Forelimb muscle (tissue), 1 donor: ENCODE measurements at places on chromosomes 2 and 18. TPM values are rescaled to one million over a fixed set of nuclear protein-coding genes. Genes with fewer than 3 reads are reported as not detected.
A peak's percentile ranks its signal among the peaks of the same experiment; 100 is the strongest.

GRCh38 chr2:23483791-23484190 is 98.8 kb downstream of the KLHL29 start:
- DNase-seq, result no peak

DNA sequence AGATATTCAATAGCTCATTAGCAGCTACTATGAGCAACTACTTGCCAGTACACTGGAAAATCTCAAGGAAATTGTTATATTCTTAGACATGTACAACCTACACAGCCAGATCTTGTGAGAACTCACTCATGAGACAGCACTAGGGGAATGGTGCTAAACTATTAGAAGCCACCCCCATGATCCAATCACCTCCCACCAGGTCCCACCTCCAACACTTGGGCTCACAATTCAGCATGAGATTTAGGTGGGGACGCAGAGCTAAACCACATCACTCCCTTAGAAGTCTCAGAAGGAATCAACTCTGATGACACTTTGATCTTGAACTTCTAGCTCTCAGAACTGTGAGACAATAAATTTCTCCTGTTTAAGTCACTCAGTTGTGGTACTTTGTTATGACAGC is 418.3 kb upstream of the SPHKAP start:
- no peak for DNase-seq

PCARE gene
- polyA plus RNA-seq, result 0.25 TPM

GRB14 gene
- 1.3 TPM for polyA plus RNA-seq

SMARCAL1 gene
- 18.9 TPM for polyA plus RNA-seq

BUB1 gene
- 7.1 TPM for polyA plus RNA-seq

- DNase-seq, result no peak
Observed at GRCh38 chr2:191941376-191941929, 94.6 kb upstream of the CAVIN2 start.

- DNase-seq, result no peak
Observed at GRCh38 chr2:99106913-99107312, 34.6 kb upstream of the C2orf15 start.

KIF5C gene
- polyA plus RNA-seq, result 1.6 TPM

ZDBF2 gene
- 11.0 TPM for polyA plus RNA-seq

DNA sequence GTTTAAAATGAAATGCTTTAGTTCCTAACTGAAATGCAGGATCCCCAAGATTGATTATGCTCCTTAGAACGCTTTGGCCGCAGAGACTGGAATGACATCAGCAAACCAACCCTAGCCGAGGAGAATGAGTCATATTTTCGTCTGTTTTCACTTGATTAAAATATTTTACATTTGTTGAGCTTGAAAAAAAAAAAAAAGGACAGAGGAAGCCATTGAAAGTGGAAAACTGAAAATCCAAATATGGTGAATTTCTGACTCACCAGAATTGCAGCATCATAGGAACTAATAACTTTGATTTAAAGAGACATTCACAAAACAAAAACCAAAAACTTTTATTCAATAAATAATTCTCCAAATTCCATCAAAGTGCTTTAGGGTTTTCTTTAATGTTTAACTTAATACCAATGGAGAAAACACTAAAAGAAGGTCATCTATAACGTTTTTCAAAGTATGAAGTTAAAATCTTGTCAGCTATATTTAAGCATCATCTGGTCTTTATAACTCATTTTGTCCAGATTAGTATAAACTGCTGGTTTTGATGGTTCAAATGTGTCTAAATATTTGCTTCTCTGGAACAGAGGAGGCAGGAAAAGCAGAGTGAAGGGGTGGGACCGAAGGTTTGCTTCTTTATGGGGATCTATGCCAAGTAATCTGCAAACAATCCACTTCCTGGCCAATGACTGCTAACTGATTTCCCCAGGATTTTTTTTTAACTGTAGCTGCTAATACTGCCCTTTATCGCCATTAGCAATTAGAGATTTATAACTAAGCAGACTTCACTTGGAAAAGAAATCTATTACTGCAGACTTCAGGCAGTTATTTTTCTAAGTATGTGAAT is 30.9 kb upstream of the COL5A2 start:
- DNase-seq, result peak; percentile 92

DNA sequence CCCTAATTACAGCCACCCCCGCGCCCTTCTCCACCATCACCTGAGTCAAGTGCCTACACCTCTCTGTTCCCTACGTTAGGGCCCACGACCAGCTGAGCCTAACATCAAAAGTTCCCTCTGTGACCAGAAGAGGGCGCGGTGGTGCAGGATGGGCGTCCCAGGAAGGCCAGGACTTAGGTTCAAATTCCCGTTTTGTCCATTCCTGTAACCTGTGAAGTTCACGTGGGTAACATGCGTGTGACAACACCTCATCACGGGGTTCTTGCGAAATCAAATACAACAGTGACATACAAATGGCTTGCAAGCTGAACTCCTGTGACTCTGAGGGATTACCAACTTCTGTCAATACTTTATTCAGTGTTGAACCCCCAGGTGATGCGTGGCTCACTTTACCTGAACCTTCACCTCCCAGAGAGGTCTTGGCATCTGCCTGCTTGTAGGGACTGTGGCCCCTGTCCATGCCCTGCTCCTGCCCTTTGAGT is 207.9 kb downstream of the ARL4C start:
- DNase-seq, result no peak

DNA sequence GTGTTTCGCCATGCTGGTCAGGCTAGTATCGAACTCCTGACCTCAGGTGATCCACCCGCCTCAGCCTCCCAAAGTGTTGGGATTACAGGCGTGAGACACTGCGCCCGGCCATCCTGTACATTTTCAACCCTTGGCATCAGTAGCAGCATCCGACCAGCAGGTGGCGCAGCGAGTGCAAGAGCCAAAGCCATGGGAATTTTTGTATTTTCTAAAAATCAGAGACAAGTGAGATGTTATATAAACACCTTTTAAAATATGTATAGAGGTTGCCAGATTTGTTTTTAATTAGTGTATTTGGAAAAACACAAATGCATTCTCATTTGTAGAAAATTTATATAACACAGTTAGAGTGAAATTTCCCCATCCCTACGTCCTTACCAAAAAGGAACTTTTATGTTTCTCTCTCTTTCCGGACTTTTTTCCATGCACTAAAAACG is 36.8 kb downstream of the MOGAT1 start:
- DNase-seq, result no peak

DNA sequence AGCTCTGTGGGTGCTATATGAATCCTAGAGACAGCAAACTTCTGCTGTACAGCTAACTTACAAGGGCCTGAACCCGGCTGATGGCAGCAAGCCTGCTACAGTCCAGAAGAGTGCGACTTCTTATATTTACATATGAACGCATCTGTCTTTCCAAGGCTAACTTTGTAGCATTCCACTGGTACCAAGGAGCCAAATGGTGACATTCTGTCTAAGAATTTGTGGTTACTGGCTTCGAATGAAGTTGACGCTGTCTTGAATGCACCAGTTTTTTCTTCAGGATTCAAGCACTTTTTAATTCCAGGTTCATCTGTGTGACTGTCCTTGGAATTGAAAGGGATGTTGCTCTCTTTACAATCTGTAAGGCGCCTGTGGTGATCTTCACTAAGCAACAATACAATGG is 42.4 kb downstream of the THUMPD2 start:
- no peak for DNase-seq

GPC1 gene
- polyA plus RNA-seq, result 97.8 TPM

DNA sequence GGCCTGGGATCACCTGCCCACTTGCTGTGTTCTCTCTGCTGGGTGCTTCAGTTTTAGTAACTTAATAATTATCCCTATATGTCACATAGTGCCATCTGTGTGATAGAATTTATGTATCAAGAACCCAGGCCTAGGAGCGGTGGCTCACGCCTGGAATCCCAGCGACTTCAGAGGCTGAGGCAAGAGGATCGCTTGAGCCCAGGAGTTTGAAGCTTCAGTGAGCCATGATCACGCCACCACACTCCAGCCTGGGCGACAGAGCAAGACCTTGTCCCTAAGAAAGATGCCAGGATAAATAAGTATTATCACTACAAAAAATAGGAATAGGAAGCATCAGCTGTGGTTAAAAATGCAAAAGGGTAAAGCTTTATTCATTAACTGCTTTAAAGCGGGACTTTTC is 240.8 kb downstream of the FAM210A start:
- no peak for DNase-seq

- DNase-seq, result no peak
Observed at GRCh38 chr2:9093324-9093723, 89.8 kb upstream of the MBOAT2 start.

CNRIP1 gene
- 20.1 TPM for polyA plus RNA-seq

DNA sequence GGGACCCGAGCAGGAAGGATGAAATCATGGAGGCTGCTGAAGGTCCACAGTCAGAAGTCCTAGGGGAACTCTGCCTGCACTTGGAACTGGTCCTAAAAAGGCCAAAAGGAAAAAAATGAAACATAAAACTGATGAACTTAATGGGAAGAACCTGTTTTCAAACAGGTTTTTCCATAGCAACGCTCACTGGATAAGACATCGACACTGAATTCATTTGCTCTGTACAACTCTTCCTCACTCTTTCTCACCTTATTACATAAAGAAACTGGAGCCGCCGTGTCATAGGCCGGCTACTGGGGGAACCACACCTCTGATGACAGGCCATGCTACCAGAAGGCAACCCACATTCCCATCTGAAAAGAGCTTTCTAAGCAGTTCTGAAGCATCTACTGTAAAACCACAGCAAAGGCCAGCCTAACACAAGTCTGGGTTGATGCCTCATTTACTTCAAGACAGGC is 83.6 kb downstream of the FARSB start:
- no peak for DNase-seq

- no peak for DNase-seq
Observed at GRCh38 chr2:140580532-140581151, 1550.2 kb downstream of the LRP1B start.

DNA sequence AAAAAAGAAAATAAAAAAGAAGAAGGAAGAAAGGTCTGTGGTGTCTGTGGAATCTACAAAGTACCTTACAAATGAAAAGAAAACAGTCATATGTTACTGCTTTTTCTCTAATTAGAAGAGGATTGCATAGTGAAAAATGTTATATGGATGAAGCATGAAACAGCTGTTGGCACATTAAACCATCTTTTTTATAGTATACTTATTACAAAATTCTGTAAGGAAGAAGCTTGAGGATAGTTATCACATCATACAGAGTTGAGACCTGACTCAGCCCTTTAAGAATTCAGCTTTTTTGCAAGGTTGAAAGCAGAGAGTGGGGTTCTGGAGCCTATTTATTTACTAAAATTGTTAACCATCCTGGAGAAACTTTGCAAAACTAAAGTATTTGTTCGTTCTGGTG is 222.7 kb downstream of the PHLPP1 start:
- DNase-seq, result no peak

LIPG gene
- 4.4 TPM for polyA plus RNA-seq

- DNase-seq, result no peak
Observed at GRCh38 chr2:133166031-133166430, 402.2 kb downstream of the NCKAP5 start.

RBKS gene
- 1.1 TPM for polyA plus RNA-seq

SOWAHC gene
- 6.4 TPM for polyA plus RNA-seq

CPLX4 gene
- not detected for polyA plus RNA-seq

DNA sequence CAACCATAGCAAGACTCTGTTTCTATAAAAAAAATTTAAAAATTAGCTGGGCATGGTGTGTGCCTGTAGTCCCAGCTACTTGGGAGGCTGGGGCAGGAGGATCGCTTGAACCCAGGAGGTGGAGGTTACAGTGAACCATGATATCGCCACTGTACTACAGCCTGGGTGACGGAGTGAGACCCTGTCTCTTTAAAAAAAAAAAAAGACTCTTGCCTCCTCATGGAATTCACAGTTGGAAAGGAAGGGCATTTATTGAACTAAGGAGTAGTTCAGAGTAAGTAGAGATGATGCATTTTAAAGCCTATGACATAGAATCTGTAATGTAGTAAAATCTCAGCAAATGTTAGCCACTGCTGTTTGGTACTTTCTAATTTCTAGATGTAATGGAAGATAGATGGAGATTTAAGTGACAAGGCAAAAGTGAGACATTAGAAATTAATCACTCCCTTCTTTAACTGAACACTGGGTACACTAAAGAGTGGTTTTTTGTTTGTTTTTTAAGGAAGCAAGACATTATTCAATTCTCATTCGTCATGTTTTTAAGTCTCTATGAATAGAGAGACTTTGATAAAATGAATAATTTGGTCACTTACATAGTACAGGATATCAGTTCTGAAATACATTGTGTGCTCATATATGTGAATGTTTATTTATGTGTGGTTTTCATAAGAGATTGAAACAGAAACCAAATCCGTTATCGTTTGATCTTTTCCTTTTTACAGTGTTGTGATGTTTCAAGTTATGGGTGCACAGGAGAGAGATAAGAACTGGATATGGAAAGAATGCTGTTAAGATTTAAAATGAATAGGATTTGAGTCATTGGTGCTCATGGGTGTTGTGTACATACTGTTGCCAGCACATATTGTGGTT is 186.1 kb upstream of the STON1 start:
- DNase-seq, result no peak

- no peak for DNase-seq
Observed at GRCh38 chr18:48859311-48860268, 91.2 kb downstream of the SMAD7 start.

- DNase-seq, result no peak
Observed at GRCh38 chr2:65232636-65233035, 5.0 kb downstream of the ACTR2 start.

DNA sequence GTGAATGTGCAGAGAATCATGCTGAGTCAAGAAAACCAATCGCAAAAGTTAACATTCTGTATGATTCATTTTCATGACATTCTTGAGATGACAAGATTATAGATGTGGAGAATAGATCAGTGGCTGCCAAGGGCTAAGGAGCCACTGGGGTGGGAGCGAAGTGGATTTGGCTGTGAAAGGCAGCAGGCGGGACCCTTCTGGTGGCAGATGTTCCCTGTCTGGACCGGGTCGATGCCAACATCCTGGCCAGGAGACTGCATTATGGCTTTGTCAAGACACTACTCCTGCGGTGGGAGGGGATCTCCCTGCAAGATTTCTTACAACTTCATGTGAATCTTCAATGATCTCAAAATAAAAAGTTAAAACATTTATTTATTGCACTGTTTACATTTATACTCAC is 427.9 kb downstream of the GALR1 start:
- DNase-seq, result no peak

TMEM17 gene
- polyA plus RNA-seq, result 1.5 TPM

DNA sequence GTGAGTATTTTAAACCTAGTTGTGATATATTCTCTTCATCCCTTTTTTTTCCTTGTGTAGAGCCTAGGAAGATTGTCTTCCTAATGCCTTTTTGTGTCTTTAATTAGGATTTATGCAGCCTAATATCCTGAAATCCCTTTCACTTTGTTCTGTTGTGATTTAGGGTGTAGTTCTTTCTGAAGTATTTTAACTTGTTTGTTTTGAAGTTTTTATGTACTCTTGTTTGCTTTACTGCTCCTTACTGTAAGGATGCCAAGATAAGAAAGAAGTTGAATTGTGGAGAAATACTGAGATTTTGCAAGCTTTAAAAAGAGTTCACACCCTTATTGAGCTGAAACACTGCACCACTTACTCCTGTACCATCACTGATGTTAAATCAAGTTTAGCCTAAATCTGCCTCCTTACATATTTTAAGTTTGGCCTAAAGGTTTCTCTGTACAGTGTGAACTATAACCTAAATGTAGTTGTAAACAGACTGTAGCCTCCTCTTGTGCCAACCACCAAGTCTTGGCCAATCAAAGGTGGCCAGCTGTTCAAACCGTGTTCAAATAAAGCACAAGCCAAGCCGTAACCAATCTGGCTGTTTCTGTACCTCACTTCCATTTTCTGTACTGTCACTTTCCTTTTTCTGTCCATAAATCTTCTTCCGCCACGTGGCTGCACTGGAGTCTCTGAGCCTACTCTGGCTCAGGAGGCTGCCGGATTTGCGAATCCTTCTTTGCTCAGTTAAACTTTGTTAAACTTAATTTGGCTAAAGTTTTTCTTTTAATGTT is 17.7 kb upstream of the ACOXL start:
- no peak for DNase-seq

- no peak for DNase-seq
Observed at GRCh38 chr18:54269893-54270844, 852 bp downstream of the POLI start.
